ELF-1 (cell line): ENCODE measurements at places on chromosomes 4 and X.
A peak's percentile ranks its signal among the peaks of the same experiment; 100 is the strongest.

GRCh38 chr4:64326507-64326906 is 82.7 kb downstream of the TECRL start:
- DNase-seq: no peak

DNA sequence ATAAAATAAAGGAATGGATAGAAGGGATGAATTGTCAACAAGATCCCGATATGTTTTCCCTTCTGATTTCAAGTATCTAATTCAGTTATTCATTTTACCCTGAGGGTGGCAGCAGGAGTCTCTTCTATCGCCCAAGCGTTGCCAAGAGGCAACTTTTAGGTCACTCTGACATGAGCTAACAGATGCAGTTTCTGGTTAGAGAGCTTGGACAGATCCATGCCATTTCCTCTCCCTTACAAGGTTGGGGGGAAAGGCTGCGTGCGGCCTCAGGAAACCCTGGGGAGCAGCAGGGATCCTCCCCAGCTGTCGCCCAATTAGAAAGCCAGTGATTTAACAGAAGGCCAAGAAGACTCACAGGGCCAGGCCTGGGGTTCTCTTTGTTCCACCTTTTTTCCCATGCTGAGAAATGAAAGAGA is 35.3 kb upstream of the WAS start:
- peak; percentile 48 for DNase-seq

- no peak for DNase-seq
These were observed 2396.7 kb downstream of the PCDH7 start for GRCh38 chr4:33116871-33117270.

DNA sequence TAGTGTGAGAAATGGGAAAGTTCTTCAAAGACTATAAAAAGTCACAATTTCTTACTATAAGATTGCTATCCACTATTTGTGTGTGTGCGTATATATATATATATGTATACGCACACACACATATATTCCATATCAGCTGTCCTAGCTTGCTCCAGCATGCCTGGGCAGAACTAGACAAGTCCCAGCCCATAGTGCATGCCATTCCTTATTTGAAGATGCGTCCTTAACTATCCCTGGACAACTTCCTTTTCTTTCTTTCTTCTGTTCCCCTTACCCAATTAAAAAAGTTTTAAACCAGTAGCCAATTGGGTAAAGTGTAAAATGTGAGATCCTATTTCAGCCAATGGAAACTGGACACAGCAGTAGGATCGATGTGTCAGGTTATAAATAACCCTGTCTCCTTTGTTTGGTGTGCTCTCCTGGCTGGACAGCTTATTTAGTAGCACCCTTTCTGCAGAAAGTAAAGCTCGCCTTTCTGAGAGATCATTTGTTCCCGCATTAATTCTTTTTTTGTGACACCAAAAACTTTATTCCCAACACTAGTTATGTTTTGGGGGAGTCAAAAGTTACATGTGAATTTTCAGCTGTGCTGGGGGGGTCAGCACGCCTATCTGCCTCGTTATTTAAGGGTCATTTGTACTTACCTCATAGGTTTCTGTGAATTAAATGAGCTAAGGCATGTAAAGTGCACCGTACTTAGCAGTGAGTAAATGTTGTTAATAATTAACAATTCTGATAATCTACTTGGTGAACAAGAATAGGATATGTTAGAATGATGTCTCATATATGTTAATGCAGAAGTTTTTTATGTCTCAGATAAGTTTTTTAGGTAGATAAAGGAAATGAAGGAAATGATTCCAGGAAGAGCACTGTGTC is 40.9 kb downstream of the KDM6A start:
- DNase-seq: no peak

DNA sequence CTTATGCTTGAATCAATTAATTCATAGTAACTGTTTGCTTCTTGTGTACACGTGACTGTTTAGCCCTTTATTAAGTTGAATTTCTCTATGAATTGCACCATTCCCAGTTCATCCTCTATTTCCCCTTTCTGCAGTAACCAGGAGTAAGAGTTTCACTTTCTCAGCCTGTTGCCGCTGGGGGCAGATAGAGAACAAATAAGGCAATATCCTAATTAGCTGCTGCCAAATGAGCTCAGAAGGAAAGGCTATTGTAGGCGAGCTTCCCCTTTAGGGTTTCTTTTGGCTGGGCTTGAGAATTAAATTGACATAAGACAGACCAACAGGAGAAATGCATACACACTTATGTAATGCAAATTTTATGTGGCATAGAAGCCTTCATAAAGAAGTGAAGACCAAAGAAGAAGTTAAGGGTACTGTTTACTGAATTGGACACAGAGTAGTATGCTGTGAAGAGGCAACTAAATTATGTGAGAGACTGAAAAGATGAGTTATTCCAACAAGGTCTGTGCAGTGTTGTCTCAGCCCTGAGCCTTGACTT is 1594.7 kb downstream of the TECRL start:
- DNase-seq: no peak

DNA sequence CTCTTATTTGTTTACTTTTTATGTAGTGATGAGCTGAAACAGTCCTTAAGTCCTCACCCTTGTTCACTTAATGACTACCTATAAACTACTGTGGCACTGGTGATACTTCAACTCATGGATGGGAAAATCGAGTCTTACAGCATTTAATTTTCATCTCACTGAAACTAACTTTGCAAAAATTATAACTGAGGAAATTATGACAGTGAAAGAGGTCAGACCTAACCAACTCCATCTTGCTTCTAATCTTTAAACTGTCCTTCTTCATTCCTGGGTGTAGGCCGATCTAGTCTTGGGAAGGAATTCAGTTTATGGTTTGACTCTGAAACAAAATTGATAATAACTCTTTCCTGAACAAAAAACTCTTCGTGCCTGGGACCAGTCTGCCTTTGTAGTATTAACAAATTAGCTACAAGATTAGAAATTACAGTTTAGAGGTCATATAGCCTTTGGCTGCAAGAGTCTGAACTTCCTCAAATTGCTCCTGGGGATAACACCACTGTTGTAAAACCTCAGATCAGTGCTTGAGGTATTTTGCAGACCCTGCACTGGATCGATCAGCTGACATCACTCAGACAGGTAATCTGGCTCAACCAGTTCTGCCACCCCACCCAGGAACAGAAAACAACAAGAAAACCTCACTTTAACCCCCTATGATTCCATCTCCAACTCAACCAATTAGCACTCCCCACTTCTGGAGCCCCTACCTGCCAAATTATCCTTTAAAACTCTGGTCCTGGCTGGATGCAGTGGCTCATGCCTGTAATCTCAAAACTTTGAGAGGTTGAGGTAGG is 995.7 kb upstream of the PRKX start:
- DNase-seq: peak; percentile 79

- DNase-seq: peak; percentile 47
These were observed 814 bp downstream of the SPON2 start for GRCh38 chr4:1171311-1172227.

- DNase-seq: no peak
These were observed 34.6 kb downstream of the PDLIM5 start for GRCh38 chr4:94486372-94486801.

GRCh38 chrX:115367951-115368350 is 78.4 kb downstream of the LUZP4 start:
- no peak for DNase-seq

DNA sequence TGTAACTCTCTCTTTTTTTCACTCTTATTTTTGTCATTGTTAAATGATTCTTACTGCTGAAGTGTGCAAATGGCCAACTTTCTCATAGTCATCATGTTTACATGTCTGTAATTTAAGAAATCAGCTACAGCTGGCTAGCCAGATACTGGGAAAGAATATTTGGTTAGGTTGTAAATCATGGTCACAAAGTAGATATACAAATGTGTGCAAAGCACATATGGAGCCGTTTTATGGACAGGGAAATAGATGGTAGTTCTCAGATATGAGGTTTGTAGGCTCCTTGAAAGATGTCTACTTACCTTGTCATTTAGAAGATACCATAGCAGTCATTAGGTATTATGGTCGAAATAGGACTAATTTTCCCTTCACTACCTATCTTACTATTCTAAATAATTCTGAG is 430.4 kb downstream of the ADGRL3 start:
- DNase-seq: no peak

DNA sequence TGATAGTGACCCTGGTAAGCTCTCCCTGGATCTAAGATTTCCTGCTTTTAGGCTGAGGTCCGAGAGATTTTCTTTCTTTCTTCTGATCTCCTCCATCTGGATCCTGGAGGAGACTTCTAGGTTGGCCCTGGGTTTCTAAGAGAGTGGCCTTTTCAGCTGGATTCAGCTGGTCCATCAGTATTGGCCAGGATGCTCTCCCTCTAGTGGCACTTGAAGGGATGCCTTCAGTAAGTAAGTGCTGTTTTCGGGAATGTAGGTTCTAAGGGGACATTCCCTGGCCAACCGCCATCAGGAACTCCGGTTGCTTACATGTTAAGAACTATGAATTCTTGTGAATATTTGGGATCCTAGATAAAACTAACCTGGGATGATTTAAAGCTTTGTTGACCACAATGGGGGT is 56.9 kb downstream of the SERTM2 start:
- DNase-seq: peak; percentile 64

DNA sequence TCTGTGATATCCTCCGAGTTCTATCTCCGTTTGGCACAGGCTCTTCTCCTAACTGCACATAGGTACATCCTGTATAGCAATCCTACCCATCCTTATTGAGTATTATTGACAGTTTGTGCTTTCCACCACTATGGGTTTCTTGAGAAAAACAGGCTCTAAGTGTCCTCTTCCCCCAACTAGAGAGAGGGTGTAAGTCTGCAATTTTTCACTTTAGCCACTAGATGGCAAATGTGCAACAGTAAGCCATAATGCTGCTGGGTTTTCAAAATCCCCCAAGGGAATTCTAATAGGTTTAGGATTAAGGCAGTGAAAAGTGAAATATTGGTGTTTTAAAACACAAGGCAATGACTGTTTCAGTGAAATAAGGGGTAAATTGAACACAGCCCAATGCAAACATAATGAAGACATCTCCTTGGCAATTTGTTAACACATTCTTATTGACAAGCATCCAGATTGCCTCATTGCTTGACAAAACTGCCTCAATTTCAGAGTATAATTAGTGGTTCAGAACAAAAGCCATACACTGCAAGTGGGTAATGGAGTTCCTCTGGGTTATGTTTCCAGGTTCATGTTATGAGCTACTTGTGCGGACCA is 239.0 kb upstream of the HTR2C start:
- peak; percentile 25 for DNase-seq

DNA sequence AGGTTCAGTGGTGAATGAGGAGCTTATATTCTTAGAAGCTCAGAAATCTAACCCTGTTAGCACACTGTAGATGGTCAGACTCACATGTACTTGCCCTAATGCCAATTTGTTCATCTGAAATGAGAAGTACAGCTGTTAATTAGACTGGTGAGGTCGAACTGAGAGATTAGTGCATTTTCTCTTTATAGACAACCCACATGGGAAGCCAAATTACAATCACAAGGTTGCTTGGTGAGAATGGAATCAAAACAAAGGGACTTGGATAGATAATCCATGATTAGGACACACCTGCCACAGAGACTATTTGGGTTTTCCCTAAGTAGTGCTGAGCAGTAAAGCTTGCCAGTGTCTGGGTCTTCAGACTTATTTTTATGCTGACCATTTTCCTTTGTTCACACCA is 88.3 kb downstream of the POLA1 start:
- no peak for DNase-seq

DNA sequence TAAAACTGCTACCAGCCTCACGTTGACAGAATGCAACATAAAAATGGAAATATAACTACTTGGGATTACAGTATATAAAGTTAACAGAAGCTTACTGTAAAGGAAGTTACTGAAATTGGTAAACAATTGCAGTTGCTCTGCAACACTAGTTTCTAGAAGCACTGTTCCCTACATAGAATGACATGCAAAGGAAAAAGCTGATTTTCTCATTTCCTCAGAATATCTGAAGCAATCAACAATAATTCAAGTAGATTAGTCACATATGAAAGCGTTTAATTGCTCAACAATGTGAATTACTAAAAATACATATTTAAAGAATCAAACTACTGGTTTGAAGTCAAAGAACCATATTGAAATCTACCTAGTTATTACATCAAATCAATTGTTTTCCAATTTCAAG is 31.8 kb downstream of the PDGFC start:
- no peak for DNase-seq

DNA sequence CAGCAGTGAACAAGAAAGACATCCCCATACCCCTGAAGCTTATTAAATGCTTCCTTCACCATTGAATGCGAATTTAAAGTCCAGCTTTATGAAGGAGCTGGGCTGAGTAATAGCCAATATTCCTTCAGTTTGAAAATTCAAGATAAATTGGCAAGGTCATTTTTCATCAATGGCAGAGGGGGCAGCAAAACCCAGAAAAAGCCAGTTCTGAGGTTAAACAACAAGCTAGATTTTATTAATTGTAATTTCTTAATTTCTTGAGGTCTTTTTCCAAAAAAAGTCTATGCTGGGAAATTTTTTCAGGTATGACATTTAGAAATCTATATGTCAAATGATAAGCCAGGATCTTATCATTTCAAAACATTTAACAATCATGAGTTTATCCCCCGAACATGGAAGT is 808.9 kb downstream of the RPA4 start:
- no peak for DNase-seq
